ENCODE measurements at places on chromosomes 1 and 21.

DNA sequence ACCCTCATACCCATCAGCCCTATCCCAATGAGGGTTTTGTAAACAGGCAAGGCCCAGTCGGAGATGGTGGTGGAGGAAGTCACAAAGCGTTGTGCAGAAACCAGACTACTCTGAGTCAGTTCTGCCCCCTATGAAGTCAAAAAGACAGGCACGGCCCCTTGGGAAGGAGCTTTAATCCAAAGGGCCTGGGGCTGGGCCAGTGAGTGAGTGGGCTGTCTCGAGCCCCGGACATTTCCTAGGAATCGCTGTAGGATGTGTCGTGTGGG, 442 bp upstream of the AHCYL1 start:
- peak overlapping the region; percentile 98 for H3K27ac ChIP-seq
- DNase-seq = no peak
- no peaks in the 10 kb centered on the region for H3K27me3 ChIP-seq
- peaks cover 43% of the 10 kb centered on the region for H3K4me1 ChIP-seq
- peaks cover 10% of the 10 kb centered on the region for H3K36me3 ChIP-seq

DNA sequence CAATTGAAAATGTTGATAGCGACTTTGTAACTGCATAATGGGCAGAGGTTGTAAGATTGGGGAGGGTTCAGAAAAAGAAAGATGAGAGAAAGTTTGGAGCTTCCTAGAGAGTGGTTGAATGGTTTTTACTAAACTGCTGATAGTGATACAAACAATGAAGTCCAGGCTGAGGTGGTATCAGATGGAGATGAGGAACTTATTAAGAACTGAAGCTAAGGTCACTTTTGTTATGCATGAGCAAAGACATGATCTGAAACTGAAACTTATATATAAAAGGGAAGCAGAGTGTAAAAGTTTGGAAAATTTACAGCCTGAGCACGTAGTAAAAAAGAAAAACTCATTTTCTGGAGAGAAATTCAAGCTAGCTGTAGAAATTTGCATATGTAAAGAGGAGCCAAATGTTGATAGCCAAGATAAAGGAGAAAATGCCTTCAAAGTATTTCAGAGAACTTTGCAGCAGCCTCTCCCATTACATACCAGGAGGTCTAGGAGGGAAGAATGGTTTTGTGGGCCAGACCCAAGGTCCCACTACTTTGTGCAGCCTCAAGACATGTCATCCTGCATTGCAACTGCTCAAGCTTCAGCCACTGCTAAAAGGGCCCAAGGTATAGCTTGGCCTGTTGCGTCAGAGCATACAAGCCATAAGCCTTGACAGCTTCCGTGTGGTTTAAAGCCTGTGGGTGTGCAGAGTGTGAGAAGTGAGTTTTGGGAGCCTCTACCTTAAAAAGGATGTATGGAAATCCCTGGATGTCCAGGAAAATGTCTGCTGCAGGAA, 843.9 kb downstream of the AMY1C start:
- no peak overlapping the region for H3K4me3 ChIP-seq
- no peak for DNase-seq
- H3K27me3 ChIP-seq = no peaks in the 10 kb centered on the region
- H3K4me1 ChIP-seq = no peaks in the 10 kb centered on the region
- no peaks in the 10 kb centered on the region for H3K36me3 ChIP-seq

DNA sequence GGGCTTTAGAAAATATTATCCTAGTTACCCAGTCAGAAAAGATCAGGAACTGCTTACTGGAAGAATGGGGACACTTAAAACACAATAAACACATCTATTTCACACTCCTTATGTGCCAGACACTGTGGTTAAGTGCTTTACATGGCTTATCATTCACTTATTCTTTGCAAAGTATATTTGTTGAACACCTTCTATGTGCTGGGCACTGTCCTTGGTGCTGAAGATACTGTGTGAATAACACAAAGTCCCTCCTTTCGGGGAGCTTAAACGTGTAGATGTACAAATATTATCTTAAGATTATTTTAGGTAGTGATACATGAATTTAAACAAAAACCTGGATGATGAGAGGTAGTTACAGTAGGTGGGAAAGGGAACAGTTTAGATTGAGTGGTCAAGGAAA, 169.3 kb downstream of the ST6GALNAC5 start:
- no peaks in the 10 kb centered on the region for H3K36me3 ChIP-seq
- H3K4me3 ChIP-seq = no peak overlapping the region
- no peaks in the 10 kb centered on the region for H3K27me3 ChIP-seq
- no peak overlapping the region for H3K27ac ChIP-seq

- peak overlapping the region; percentile 78 for H3K4me3 ChIP-seq
- peak overlapping the region; percentile 94 for H3K27ac ChIP-seq
- H3K36me3 ChIP-seq = peaks cover 33% of the 10 kb centered on the region
Measured at GRCh38 chr1:44801491-44802305, 1.5 kb downstream of the PLK3 start.

DNA sequence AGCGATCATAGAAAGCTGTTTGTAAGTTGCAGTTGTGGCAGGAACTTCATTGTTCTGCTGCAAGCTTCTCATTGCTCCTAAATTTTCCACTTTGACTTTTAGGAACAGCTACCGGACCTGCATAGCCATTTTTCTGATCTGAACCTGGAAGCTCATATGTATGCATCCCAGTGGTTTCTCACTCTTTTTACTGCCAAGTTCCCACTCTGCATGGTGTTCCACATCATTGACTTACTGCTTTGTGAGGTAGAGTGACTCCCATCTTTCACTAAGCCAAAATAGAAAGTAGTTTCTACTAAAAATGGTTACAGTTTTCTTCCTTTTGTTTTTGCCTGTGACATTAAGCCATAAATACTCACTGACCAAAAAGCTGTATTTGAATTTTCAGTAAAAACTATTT, 254.2 kb downstream of the GPR52 start:
- no peaks in the 10 kb centered on the region for H3K4me1 ChIP-seq
- no peak for DNase-seq
- H3K4me3 ChIP-seq = no peak overlapping the region
- no peaks in the 10 kb centered on the region for H3K27me3 ChIP-seq
- H3K27ac ChIP-seq = no peak overlapping the region

DNA sequence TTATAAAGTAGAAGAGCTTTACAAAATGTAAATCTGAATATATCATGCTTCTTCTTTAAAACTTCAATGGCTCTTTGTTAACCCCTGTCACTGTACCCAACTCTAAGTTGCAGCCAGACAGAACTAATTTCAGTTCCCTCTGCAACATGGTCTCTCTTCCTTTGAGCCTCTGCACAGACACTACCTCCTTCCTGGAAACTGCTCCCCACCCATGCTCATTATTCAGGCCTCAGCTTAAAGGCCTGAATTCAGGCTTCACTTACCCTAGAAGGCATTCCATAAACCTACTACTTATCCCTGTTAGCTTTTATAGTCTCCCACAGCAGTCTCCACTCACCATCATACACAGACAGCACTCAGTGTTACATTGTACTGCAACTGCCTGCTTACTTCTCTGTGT, 2.6 kb upstream of the EEIG2 start:
- H3K4me1 ChIP-seq = peaks cover 26% of the 10 kb centered on the region
- no peaks in the 10 kb centered on the region for H3K36me3 ChIP-seq
- H3K4me3 ChIP-seq = no peak overlapping the region

- H3K4me1 ChIP-seq = peaks cover 3% of the 10 kb centered on the region
- no peak overlapping the region for H3K4me3 ChIP-seq
- no peaks in the 10 kb centered on the region for H3K27me3 ChIP-seq
- peaks cover 60% of the 10 kb centered on the region for H3K36me3 ChIP-seq
- DNase-seq = no peak
Measured at GRCh38 chr1:160494620-160495019, 28.4 kb downstream of the SLAMF6 start.

DNA sequence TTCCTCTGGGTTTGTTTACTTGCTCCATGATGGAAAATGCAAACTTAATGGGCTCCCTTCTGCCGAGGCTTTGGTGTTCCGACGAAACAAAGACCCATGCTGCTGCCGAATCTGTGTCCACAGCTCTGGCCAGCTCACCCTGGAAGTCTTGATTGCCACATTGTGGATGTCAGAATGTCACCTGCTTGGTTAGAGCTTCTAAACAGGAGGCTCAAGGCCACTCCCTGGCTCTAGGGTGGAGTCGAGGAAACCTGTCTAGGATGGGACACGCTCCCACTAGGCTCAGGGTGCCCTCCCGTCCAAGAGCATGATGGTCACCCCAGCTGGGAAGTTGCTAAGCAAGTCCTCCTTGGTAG, 279.3 kb upstream of the VAMP3 start:
- no peak for DNase-seq
- H3K4me3 ChIP-seq = no peak overlapping the region
- no peaks in the 10 kb centered on the region for H3K4me1 ChIP-seq
- H3K27ac ChIP-seq = no peak overlapping the region

DNA sequence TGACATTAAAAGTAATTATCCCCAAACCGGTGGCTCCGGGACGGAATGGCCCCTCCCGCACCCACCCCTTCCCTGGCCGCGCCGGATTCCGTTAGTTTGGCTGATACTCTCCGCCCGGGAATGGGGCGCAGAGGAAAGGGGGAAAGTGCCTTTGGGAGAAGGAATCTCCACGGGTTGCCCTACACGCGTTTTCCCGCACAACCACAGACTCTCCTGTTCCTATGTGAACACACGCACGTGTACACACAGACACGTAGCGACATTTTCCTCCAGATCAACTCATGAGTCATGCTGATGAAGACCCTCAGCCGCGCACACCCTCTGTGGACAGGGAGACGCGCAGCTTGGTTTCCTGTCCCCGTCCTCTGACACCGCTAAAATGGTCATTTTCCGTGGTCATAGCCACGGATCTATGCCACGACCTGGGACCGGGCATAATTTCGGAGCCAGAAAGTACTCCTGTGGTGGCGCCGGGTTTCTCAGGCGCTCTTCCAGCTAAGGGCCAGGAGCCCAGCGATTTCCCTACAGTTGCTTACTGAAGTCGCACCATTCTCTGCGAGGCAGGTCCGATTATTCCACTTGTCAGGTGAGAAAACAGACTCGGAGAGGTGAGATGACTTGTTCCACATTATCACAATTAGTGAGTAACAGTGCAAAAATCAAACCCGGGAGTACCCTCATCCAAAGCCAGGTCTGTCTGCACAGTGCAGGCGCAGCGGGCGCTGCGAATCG, 4.0 kb upstream of the DMRTA2 start:
- H3K36me3 ChIP-seq = peaks cover 1% of the 10 kb centered on the region
- H3K4me3 ChIP-seq = no peak overlapping the region
- H3K4me1 ChIP-seq = peaks cover 38% of the 10 kb centered on the region
- peak overlapping the region; percentile 34 for H3K27ac ChIP-seq

DNA sequence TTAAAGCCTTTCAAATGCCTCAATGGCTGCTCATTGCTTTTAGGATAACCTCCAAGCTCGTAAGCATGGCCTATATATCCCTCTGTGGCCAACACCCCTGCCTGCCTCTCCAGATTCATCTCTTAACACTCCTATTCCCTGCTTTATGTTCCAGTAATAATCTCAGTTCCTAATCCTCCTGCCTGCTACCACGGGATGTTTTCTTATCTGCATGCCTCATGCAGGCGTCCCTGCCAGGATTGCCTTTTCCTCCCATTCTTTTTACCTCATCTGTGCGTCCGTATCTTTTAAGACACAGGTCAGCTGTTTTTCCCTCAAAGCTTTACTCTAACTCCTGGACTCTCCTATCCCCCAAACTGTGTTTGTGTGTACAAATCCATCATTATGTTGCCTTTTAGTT, 36.1 kb downstream of the ZBTB40 start:
- no peak for DNase-seq
- peaks cover 13% of the 10 kb centered on the region for H3K4me1 ChIP-seq
- no peak overlapping the region for H3K27ac ChIP-seq
- H3K4me3 ChIP-seq = no peak overlapping the region
- H3K36me3 ChIP-seq = peaks cover 22% of the 10 kb centered on the region
- no peaks in the 10 kb centered on the region for H3K27me3 ChIP-seq

DNA sequence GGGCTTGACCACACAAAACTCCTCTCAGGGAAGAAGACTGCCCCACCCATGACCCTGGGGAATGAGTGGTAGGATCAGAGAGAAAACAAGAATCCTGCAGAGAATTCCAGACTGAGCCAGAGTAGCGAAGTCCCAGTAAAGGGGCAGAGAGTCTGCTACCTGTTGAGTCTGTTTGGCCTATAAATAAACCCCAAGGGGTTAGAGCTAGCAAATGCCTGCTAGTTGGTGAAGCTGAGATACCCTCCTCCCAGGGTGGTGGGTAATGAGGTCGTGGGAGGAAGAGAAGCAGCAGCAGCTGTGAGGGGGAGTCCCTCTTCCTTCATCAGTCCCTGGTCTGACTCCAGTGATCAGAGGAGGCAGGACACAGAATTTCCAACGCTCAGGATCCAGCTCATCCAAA, 2.5 kb downstream of the TRAF3IP3 start:
- H3K4me3 ChIP-seq = peak overlapping the region; percentile 95
- H3K36me3 ChIP-seq = peaks cover 77% of the 10 kb centered on the region
- DNase-seq = no peak
- H3K27ac ChIP-seq = peak overlapping the region; percentile 93

DNA sequence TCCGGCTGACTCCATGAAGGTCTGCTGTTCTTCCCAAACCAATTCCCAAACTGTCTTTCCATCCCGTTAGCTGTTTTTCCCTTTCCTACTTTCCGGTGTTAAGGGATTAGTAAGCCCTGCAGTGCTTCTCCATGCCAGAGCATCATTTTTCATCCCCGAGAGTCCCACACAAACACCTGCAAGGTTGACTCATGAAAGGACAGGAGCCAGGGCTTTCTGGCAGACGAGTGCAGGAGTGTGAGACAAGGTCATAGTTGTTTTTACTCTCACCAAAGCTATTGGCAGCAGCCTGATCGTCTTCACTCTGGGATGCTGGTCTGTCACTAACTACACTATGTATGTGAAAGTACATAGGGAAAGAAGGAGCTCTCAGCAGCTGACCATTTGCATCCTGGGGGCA, 10.2 kb upstream of the BECN2 start:
- H3K36me3 ChIP-seq = no peaks in the 10 kb centered on the region
- H3K27ac ChIP-seq = no peak overlapping the region
- no peak overlapping the region for H3K4me3 ChIP-seq
- no peaks in the 10 kb centered on the region for H3K4me1 ChIP-seq
- DNase-seq = no peak

DNA sequence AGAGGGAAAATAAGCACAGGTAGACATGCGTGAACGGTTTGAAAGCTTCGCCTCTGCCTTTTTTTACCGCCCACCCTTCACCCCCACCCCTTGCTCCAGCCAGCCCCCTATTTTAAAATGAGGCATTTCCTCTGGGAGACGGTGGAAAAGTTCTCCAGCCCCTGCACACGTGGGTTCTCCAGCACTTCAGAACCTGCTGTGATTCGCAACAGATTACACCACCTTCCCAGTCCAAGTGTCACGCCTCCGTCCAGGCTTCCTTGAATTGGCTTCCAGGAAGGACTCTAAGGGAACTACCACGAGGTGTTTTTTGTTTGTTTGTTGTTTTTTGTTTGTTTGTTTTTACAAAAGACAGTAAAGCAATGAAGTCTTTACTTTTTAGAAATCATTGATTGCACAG, 2.6 kb downstream of the LRRC7 start:
- no peak overlapping the region for H3K4me3 ChIP-seq
- DNase-seq = no peak
- H3K36me3 ChIP-seq = peaks cover 5% of the 10 kb centered on the region
- peaks cover 43% of the 10 kb centered on the region for H3K27me3 ChIP-seq

GRCh38 chr1:80987824-80988223, 812.9 kb upstream of the ADGRL2 start:
- H3K4me1 ChIP-seq = no peaks in the 10 kb centered on the region
- no peaks in the 10 kb centered on the region for H3K36me3 ChIP-seq
- H3K27me3 ChIP-seq = no peaks in the 10 kb centered on the region
- no peak for DNase-seq
- H3K4me3 ChIP-seq = no peak overlapping the region

- DNase-seq = no peak
- no peaks in the 10 kb centered on the region for H3K4me1 ChIP-seq
- H3K4me3 ChIP-seq = no peak overlapping the region
Measured at GRCh38 chr1:38191461-38191860, 144.9 kb upstream of the POU3F1 start.
